RKO (cell line): ENCODE measurements at places on chromosomes 16 and 17.

GRCh38 chr17:82489851-82490511 is 29.6 kb upstream of the FOXK2 start:
- no peak for DNase-seq

DNA sequence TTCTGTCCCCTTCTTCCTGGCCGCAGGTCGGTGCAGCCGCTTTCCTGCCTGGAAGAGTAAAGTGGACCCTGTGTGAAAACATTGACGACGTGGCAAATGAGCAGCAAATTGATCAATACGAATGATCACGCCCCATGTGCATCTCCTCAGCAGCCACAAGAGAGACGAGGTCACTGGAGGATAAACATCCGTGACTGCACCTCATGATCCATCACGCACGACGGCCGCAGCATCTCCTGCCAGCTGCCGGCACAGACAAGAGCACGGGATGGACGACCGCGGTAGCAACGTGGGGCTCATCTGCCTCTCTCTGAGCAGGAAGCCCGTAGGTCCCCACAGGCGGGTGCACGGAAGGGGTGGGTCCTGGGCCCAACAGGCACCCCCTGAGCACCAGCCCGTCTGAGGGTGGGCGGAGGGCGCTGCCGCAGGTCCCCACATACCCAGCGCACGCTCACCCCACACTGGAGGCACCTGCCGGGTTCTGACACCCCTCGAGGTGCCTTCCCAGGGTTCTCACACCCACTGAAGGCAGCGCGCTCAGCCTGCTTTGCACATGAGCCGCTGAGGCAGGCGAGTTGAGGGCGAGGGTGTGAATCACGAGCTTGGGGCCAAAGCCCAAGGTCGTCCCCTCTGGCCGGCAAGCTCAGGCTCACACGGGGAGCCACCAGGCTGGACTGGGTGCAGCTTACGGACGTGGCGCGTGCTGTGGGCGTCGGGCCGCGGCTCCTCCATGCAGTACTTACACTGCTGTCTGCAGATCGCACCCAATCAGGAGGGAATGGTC is 12.3 kb upstream of the CDH15 start:
- DNase-seq = no peak

GRCh38 chr17:17066021-17066420 is 23.8 kb downstream of the MPRIP start:
- DNase-seq = no peak

GRCh38 chr17:9531034-9531433 is 44.6 kb downstream of the STX8 start:
- DNase-seq = no peak

GRCh38 chr17:70446446-70446845 is 277.1 kb downstream of the KCNJ2 start:
- no peak for DNase-seq

- no peak for DNase-seq
Observed at GRCh38 chr17:27565874-27566670, 64.9 kb upstream of the LGALS9 start.

DNA sequence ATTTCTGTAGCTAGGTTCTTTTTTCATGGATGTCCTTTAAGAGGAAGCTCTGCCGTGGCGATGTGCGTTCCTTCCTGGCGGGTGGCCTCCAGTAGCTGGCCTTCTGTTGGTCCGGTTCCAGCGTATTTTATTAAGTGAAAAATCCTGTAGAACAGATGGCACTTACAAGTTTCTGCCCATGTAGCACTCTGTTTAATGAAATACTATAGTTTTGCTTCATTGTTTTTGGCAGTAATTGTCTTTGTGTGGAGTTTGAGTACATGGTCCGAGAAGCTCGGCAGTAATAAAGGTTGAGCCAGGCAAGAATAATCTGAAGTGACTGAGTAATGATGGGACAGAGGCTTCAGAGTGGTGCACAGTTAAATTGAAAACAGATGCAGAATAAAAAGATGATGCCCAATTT is 20.4 kb downstream of the USP10 start:
- DNase-seq = no peak

DNA sequence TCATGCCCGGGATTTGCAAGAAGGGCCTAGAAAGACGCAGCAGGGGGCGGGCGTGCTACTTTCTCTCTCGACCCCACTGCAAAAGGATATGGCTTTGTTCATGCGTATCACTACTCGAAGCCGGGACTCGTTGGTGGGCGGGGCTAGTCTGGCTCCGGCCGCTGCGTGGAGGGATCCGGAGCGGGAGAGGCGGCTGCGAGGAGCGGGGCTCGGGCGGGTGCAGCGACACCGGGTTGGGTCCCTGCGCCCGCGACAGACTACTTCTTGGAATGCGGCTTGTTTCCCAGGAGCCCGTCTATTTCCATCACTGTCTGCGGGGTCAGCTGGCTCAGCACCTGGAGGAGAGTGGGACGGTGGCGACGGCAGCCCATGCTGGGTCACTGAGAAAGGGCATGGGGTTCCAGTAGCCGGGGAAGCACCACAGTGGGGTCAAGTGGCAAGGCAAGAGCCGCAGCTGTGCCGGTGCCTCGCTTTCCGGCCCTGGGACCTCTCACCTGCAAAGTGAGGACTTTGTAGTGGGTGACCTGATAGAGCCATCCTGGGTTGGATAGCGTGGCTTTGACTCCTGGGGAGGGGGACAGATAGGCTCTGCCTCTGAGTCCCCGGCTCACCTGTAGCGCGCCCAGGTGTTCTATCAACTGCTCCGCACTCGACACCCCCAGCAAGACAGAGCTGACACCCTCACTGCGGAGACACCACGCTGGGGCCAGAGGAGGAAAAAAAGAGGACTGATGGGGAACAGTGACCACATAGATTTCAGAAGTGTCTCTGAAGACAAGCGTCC is 6.6 kb downstream of the KCNAB3 start:
- no peak for DNase-seq

DNA sequence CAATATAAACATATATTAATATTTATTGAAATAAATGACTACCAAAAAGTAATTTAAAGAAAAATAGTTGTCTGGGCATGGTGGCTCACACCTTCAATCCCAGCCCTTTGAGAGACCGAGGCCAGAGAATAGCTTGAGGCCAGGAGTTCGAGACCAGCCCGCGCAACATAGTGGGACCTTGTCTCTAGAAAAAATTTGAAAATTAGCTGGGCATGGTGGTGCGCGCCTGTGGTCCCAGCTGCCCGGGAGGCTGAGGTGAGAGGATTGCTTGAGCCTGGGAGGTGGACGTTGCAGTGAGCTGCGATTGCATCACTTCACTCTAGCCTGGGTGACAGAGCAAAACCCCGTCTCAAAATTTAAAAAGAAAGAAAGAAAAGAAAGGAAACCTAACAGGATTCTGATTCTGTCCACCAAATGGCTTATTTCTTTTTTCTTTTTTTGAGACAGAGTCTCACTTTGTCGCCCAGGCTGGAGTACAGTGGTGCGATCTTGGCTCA is 3.4 kb upstream of the BPTF start:
- DNase-seq = no peak

DNA sequence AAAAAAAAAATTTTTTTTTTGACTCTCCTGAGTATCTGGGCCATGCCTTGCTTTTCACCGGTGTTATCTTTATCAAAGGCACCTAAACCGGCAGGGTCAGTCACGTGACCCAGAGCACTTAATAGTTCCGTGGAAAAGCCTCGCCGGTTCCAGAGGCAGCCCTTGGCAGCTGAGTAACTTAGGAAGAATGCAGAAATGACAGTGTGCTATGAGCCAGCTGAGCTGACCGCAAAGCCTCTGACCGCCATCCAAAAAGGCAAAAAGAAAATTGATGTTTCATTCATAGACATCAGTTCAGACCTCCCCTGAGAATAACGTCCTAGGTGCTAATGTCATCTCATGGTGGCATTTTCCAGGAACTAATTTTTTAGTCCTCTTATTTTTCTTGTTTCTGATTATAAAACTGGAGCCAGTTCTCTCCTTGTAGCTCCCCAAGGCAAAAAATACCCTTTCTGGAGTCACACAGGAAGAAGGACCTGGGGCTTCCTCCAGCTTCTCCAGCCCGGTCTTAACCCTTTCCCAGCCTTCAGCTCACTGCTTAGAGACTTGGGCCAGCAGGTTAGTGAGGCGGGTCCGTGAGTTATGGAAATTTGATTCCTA is 122.6 kb downstream of the SOCS1 start:
- DNase-seq = peak; percentile 56

DNA sequence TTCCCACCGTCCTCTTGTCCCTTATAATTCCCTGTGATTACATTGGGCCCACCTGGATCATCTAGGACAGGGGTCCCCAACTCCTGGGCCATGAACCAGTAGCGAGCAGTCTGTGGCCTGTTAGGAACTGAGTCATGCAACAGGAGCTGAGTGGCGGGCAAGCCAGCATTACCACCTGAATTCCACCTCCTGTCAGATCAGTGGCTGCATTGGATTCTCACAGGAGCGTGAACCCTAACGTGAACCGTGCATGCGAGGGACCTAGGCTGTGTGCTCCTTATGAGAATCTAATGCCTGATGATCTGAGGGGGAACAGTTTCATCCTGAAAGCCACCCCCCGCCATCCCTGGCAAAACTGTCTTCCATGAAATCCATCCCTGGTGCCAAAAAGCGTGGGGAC is 36.8 kb downstream of the ABCC1 start:
- DNase-seq = no peak

GRCh38 chr17:81176666-81177065 is 10.6 kb upstream of the AATK start:
- DNase-seq = no peak

GRCh38 chr16:19094542-19095365 is 19.0 kb upstream of the ITPRIPL2 start:
- peak; percentile 70 for DNase-seq

GRCh38 chr16:81987706-81988105 is 23.6 kb downstream of the SDR42E1 start:
- DNase-seq = no peak

DNA sequence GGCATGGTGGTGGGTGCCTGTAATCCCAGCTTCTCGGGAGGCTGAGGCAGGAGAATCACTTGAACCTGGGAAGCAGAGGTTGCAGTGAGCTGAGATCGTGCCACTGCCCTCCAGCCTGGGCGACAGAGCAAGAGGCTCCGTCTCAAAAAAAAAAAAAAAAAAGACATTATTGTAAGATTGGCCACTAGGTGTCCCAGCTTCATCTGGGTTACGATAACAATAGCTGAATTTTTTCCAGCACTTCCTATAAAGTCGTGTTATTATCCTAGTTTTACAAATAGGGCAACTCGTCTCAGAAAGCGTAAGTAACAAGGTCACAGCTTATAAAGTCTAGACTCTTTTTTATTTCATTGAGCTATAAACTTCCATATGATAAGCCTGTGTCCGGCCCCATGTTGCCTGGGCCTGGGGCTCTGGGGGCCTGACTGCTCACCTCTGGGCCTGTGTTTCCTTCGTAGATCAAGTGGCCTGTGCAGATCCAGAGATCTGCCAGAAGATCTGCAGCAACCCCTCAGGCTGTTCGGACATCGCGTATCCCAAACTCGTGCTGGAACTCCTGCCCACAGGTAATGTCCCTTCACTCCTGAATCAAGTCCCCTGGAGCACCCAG is 60.5 kb downstream of the SLC5A11 start:
- DNase-seq = peak; percentile 39

GRCh38 chr16:53792161-53792951 is 88.4 kb downstream of the FTO start:
- DNase-seq = no peak

DNA sequence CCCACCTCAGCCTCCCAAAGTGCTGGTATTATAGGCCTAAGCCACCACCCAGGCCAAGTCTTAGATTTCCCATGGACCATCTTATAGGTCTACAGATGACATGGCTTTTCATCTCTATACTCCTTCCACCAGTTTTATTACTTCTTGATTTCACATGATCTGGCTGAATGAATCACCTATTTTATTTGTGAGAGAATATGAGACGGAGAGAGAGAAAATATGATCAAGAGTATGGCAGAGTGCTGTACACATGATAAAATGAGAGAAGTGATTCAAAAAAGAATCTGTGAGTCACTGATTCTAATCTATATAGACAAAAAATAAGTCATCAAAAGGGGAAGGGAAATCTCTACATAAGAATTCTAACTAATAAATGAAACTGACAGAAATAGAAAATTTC is 13.7 kb downstream of the ACSM1 start:
- peak; percentile 4 for DNase-seq

- no peak for DNase-seq
Observed at GRCh38 chr17:67902511-67903231, 77.4 kb downstream of the BPTF start.

DNA sequence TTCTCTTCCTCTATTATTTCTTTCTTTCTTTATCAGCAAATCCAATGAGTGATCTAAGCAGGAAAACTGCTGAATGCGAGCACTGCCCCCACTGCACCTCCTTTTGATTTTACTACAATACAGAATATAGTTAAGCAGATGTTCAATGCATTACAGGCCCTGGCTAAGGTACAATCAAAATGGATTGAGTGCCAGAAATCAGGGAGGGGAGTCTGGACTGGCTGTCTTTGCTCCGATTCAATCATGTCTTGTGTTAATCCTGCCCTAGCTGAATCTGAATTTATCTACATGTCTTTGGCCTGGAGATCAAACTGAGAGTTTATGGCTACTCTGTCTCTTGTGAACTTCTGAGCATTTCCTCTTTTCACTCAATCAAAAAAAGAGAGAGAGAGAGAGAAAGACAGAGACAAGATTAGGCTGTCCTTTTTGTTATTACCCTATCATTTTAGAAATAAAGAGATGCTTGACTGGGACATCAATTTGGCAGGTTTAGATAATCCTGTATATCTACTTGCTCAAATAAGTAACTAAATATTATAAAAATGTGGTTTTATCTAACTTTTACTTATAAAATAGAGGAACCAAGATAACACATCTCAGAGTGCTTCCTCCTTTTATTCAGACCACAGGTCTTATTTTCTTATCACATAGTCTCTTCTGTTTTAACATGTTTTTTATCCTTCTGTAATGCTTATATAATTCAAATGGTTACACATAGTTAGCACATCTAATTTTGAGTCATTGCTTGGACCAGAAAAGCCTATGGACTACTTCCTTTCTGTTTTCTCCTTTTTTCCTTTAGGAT is 656.2 kb downstream of the KCNJ2 start:
- no peak for DNase-seq

- DNase-seq = no peak
Observed at GRCh38 chr16:80114699-80115098, 426.1 kb upstream of the DYNLRB2 start.

DNA sequence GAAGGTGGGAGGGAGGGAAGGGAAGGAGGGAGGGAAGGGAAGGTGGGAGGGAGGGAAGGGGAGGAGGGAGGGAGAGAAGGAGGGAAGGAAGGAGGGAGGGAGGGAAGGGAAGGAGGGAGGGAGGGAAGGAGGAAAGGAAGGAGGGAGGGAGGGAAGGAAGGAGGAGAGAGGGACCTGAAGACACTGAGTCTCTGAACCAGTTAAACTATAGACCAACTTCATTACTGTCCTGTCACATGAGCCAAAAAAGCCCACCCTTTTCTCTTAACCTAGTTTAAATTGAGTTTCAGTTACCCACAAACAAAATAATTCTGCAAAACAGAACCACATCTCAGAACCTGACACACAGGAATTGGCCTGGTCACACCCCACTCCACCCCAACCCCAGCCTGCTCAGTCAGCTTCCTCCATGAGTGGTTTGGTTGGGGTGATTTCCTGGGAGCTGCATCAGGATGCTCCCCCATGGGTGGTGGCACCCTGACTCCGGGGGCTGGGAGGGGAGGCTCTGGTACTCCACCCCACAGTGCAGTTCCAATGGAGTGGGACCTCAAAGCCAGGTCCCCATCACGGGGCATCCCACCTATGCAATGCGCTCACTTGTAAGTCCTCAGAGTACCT is 4.7 kb upstream of the PRR29 start:
- no peak for DNase-seq
